ENCODE measurements at places on chromosomes 7 and 10.

- no peak for DNase-seq
These were observed 31.0 kb upstream of the EGFR start for GRCh38 chr7:54987772-54988171.

GRCh38 chr7:30877015-30877769 lies 34.5 kb upstream of the AQP1 start:
- DNase-seq: no peak

GRCh38 chr10:88467835-88468485 lies 115.2 kb downstream of the RNLS start:
- no peak for DNase-seq

DNA sequence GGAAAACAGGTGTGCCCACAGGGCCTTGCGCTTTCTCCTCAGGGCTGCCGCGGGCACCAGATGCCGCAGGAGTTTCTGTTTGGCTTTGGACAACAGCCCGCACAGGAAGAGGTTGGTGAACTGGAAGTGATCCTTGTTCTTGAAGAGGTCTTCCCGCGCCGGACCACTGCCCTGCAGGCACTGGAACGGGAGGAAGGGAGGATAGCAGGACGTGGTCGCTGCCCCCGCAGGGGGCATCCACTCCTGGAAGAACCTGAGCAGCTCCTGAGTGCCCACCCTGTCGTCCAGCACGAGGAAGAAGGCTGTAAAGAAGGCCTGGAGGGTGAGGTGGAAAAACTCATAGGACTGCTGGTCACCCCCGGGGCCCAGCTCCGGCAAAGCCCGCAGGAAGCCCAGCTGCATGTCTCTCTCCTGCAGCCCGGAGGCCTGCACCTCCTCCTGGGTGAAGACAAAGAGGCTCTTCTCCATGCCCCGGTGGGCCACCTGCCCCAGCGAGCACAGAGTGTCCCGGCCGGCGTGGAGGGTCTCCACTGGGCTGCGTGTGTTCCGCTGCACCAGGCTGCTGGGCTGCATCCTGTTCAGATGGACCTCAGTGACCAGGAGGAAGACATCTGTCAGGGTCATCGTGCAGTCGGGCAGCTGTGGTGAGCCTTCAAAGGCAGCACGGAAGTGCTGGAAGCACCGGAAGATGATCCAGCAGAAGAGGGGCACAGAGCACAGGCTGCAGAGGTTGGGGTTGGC lies 26.9 kb downstream of the NOD1 start:
- no peak for DNase-seq

DNA sequence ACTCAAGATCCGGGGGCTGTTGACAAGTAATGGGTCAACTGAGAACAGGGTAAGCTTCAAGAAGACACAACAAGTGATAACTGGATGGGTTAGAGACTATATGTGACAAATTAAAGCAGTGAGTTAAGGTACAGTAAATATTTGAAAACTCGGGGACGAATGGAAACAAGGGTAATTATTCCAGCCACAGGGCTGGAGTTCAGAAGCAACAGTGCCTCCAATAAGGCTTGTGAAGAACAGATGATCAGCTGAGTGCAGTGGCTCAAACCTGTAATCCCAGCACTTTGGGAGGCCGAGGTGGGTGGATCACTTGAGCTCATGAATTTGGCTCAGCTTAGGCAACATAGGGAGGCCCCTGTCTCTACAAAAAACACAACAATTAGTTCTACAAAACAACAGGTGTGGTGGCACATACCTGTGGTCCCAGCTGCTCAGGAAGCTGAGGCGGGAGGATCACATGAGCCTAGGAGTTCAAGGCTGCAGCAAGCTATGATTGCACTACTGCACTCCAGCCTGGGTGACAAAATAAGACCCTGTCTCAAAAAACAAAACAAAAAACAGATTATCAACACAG lies 20.5 kb upstream of the DLD start:
- DNase-seq: no peak

- no peak for DNase-seq
These were observed 78.2 kb downstream of the FAM53B start for GRCh38 chr10:124665980-124666379.

DNA sequence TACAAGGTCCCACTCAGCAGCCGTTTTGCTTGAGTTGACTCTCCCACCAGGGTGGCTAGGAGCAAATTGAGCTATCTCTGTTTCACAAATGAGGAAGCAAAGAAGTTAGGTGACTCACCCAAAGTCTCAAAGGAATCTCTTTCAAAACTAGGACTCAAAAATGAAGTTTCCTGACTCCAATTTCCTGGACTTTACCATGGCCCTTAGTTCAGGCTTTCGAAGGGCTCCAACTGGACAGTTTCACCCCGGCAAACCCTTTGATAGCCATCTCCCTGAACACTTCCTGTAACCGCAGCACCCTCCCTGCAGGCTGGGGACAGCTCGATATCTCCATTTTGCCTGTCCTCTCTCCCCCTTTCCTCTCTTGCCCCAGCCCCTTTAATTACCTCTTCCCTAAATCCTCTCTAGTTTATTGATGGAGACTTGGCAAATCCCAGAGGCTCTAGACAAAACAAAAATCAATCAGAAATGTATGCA lies 4.7 kb upstream of the AFAP1L2 start:
- DNase-seq: no peak

DNA sequence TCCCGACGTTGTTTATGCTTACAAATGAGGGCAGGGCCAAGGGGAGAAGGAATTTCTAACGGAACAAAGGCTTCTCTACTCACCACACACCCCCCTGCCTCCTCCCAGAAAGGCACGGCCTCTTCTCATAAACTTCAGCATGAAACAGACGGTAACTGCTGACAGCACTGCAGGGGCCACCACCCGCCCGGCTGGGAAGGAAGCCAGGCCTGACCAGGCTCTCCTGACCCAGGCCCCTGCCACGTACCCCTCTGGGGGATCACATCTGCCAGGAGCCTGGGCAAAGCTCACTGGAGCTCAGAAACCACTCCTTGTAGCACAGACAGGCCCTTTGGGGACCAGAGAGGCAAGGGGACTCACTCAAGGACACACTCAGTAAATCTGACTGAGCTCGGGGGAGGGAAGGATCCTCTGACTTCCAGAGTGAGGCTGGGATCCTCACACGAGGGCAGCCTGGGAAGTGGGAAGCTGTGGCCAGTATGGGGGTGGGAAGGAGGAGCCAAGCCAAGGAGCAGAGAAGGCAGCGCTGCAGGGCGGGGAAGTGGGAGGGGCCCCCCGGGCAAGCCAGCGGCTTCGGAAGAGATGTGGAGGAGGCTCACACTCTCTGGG lies 46.1 kb downstream of the ZCCHC24 start:
- DNase-seq: peak; percentile 99

DNA sequence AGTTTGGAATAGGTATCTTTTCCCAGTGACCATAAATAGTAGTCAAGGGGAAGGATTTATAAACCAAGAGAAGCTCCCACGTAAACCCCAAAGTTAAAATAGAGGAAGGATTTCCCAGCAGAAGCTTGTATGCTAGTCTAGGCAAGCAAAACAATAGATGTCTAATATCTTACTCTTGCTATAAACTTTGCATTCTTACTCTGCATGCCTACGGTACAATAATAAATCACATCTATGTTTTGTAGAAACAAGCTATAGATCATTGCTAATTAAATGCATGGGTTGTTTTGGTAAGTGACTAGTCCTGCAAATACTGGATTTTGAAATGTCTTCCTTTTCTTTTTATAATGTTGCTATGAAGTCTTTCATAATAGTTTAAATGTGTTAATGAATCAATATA lies 585.5 kb downstream of the INHBA start:
- no peak for DNase-seq

DNA sequence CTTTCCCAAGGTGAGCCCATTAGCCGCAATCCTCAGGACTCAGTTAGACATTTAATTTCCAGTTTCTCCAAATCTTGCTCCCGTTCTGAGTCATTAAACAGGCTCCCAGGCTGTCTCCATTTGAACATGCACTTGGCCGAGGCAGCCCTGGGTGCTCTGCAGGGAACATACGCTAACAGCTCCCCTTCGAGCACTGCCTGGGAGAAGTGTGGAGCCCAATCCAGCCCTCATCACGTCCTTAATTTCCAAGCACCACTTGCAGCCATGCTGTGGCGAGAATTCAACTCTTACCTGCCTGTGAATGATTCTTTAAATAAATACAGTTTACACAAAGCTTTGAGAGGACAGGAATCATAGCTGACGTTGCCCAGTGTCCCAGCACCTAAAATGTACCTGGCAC lies 218.2 kb downstream of the CCSER2 start:
- no peak for DNase-seq

DNA sequence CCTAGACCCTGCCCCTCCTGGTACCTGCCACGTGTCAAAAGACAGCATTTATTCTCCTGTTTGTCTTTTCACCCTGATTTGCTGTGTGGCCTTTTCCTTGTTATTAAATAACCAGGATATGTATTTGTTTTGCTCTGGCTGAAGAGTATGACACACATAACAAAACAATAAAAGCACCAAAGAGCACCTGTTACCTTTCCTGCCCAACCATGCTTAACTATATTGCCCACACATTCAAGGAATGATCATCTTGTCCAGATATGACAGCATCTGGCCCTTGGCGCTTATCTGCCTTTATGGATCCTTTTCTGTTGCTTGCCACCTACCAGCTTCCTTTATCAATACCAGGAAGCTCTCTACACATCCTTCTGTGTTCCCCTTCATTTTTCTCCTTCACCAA lies 357.7 kb downstream of the FGFR2 start:
- DNase-seq: no peak

DNA sequence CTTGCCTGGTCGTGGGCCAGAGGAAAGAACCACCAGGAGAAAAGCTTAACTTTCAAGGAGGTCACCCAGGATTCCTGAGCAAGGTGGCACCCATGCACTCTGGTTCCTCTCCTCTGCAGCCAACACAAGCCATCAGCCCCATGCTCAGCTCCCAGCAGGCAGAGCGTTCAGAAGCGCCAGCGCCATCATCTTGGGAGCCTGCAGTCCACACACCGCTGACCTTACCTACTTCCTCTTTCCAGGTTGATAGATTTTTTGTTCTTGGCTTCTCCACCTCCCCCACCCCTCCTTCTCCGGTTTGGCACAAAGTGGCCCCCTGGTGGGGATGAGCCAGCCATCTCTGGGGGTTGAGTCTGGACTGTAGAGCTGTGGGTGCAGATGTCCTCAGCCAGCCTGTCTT lies 1.7 kb upstream of the WDR86 start:
- no peak for DNase-seq

DNA sequence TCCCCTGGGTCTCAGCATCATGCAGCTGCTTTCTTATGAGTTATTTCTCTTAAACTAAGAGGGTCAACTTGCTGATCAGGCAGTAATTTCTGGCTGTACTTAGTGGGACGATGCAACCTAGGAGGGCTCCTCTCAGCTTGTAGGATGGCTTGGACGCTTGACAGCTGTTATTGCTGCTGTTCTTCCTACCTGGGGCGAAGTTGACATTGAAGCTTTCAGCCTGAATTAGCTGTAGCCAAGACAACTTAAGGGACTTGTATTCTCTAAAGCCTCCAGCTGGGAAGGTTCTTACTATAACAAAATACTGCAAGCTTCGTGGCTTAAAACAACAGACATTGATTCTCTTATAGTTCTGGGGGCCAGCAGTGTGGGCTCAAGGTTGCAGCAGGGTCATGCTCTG lies 224.9 kb downstream of the ACTR3B start:
- no peak for DNase-seq

DNA sequence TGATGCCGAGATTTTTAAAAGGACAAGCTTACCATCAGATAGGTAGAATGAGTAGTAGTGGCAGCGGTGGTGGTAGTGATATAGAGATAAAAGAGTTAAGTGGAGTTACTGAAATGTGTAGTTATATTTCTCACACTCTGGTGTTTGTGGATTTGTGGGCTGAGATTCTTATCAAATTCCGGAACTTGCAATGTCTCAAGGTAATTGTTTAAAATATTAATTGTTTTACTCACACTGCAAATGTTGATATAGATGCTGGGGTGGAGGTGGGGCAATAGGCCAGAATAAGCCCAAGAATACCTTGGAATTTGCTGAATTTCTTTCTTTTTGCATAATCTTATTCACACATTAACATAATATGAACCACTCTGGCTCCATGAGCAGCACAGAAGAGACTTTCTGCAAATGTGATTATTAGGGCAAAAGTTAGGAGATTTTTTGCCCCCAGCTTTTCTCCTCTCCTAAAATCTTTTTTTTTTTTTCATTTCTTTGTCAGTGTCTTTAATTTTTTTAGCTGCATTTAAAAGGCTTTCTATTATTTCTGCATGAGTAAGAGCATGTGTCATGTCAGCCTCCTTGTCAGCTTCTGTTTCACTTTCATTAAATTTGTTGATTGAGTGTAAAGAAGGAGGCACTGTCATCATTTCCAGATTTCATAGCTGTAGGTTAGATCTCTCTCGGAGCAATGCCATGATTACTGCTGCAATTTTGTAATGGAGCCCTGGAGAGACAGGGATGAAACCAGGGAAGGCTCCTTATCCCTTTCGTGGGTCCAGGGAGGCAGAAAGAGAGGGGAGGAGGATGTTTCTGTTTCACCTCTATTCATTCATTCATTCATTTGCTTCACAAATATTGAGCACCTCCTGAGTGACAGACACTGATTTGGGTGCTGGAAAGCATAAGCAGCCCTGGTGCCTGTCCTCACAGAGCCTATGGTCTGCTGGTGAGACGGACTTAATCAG lies 13.1 kb upstream of the SGMS1 start:
- peak; percentile 31 for DNase-seq

DNA sequence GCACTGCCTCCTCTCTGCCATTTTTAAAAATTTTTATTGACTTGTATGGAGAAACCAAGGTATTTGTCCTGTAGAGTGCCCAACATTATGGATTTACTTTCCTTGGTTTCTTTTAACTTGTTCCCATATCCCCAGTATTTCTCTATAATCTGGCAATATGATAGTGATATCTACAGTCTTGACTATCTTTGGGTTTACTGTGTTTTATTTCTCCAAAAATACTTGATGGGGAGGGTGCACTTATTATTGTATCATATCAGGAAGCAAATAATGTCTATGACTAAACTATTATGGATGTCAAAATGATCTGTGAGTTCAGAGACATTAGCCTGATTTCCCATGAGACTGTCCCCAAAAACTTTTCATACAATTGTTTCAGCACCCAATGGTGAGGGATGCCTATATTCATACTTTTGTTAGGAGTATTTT lies 6.6 kb downstream of the TFPI2 start:
- peak; percentile 22 for DNase-seq

DNA sequence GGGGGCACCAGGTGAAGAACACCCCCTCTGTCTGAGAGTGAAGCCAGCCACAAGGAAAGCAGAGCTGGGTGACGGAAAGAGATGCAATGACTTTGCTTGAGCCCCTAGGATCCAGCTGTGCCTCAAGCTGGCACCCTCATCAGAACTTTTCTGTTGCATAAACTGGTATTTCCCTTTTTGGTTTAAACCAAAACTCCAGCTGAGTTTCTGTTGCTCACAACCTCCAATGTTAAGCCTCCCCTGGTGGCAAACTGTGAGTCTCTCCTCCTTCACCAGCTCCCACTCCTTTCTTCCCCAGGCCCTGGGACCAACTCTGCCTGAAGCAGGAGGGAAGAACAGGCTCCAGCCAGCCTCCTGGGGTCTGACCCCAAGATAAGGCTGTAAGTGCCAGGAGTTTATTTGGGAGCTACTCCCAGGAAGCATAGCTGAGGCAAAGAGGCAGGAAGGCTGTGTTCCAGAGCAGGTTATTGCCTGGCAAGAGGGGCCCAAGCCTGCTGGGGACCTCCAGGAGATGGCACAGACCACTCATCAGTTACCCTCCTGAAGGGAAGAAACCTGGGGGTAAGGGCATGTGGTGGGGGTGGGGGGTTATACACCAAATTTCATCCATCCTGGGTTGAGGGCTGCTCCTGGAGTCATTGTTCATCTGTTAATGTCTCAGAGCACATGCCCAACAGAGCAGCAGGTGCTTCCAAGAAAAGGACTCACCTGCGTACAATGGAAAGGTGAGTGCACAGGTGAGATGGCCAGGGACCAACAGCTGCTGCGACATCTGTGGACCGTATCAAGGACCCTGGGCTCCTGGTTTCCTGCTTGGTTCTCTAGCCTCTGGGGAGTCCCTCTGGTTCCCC lies 73.3 kb upstream of the NANOS1 start:
- peak; percentile 21 for DNase-seq

- DNase-seq: peak; percentile 49
These were observed 3.3 kb upstream of the OR2F2 start for GRCh38 chr7:143931739-143932138.

Data from choroid plexus epithelial cell (primary cell).